ENCODE measurements at places on chromosomes 7 and 10.

- no peak for DNase-seq
Observed at GRCh38 chr7:149742075-149742701, 31.2 kb downstream of the ZNF467 start.

DNA sequence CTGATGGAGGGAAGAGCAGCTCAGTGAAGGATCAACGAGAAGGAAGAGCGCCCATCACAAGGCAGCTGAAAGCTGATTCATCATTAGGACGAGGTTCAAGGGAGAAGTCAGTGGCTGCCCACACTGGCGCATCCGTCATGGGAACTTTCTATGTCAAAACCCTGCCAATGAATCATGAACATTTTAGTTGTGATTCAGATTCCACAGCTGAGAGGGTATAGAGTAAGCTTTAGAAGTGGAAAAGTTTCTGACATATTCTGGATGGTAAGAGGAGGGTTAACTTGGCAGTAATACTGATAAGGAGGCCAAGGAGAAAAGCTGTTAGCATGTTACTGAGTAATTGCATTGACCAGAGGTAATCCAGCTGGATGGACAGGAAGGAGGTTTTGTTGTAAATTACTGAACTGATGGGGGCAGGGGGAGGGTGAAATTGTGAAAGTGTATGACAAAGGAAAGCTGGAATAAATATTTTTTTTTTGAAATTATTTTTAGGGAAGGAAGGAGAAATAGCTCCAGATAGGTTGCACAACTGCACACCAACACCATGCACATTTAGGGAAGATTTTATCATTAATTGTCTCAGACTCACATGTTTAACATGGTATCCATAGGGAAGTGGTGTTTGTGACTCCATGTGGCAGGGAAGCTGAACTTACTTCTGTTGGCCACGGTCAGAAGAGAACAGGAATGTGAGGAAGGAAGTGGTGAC is 78.3 kb upstream of the NRP1 start:
- DNase-seq: no peak

DNA sequence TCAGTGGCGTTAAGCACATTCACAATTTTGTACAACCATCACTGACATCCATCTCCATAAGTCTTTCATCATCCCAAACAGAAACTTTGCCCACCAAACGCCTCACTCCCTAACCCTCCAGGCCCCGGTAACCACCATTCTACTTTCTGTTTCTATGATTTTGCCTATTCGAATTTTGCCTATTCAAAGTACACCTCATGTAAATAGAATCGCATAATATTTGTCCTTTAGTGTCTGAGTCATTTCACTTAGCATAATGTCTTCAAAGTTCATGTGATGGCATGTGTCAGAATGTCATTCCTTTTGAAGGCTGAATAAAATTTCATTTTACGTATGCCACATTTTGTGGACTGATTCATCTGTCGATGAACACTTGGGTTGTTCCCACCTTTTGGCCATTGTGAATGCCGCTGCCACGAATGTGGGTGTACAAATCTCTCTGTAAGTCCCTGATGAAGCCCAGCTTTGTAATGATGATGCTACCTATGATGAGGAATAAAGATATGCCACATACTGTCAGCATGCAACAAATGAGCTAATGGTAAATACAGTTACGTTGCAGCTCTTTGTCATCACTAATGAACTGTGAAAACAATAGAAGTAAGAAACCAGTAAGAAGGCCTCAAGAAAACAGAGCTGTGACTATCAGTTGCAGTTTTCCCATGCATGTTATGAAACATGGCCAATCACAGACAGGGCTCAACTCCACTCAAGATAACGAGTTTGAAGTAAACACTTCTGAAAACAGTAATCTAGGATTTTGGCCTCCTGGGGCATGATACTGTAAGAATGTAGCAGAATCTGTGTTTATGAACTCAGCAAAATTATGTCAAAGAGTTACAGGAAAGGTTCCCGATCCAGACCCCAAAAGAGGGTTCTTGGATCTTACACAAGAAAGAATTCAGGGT is 120.0 kb downstream of the ADAM12 start:
- DNase-seq: no peak

GRCh38 chr10:96840841-96841518 is 8.9 kb downstream of the LCOR start:
- no peak for DNase-seq

DNA sequence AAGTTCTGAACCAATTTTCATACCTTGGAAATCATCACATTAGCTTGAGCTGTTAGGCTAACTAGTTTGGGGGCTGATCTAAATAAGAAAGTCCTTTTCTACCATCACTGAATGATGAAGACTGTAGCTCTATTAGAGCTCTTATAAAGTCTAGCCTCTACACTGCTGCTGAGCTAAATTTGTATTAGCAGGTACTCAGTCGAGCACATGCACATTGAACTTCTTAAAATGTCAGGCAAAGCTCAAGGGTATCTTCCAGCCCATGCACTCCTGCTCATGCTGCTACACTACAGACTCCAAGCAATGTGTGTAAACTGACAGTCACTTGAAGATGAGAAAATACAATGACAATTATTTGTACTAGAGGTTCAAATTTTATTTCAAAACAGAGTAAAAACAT is 158.8 kb upstream of the TMEM229A start:
- no peak for DNase-seq

DNA sequence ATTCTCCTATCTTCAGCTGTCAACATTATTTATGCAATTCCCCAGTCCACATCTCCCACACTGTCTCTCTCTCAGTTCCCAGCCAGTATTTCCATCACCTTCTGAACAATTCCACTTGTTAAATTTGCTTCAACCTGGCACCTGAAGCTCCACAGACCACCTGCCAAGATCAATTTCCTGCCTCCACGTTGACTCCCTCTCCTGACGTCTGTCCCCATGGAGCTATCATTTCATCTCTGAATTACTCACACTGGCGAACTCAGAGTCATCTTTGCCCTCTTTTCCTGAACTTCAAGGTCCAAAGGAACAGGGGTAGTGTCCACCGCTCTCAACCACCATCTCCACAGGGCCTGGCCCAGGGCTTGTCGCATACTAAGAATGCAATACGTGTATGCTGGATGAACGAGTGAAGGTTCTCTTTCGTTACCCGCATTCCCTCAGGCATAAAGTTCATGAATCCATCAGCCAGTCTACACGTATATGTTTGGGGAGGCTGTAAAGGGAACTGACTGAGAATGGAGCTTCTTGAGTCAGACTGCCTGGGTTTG is 183.3 kb downstream of the JCAD start:
- no peak for DNase-seq

GRCh38 chr10:82969405-82969804 is 1094.4 kb downstream of the NRG3 start:
- DNase-seq: no peak

- DNase-seq: no peak
Observed at GRCh38 chr10:11402392-11402791, 209.1 kb downstream of the USP6NL start.

DNA sequence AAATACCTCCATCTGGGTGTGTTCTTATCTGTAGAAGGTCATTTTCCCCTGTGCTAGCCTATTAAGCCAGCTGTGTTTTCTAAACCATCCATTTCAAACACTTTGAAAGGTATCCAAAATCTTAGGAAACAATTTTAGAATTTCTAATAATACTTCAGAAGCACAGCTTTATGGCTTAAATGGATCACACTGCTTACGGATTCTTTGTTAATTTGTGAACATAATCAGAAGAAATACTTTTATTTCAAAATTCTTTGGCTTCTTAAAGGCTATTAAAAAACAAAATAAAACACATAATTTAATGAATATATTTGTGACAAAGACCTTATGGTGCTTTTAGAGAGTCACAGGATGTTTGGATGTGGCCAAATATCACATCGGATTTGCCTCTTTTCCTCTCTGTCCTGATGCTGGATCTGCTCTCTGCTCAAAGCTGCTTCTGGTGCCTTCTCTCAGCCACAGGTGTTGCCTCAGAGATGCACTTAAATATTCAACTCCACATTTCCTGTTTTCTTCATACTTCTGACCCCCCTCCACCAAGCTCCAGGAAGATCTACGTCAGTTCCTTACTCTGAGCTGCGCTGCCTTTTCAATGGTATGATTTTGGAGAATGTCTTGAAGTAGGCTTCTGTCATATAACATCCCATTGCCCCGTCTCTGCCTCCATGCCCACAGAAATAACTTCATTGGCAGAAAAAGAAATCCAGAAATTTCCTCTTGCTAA is 230.6 kb downstream of the MLLT10 start:
- no peak for DNase-seq

GRCh38 chr10:128538671-128539070 is 412.4 kb upstream of the MKI67 start:
- DNase-seq: no peak

- DNase-seq: no peak
Observed at GRCh38 chr7:127657500-127657899, 5.5 kb downstream of the SND1 start.

- no peak for DNase-seq
Observed at GRCh38 chr7:74217455-74218342, 7.9 kb downstream of the LAT2 start.

DNA sequence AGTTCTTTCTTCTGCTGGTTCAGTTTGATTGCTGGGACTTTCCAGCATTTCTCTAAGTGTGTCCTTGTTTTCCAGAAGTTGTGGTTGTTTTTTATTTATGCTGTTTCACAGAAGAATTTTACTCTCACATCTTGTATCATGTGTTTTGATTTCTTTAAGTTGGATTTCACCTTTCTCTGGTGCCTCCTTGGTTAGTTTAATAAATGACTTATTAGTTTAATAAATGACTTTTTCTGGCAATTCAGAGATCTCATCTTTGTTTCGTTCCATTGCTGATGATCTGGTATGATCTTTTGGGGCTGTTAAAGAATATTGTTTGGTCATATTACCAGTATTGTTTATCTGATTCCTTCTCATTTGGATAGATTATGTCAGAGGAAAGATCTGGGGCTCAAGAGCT is 59.8 kb upstream of the CYP2C9 start:
- DNase-seq: no peak

- no peak for DNase-seq
Observed at GRCh38 chr10:49254556-49255318, 44.2 kb upstream of the C10orf71 start.

DNA sequence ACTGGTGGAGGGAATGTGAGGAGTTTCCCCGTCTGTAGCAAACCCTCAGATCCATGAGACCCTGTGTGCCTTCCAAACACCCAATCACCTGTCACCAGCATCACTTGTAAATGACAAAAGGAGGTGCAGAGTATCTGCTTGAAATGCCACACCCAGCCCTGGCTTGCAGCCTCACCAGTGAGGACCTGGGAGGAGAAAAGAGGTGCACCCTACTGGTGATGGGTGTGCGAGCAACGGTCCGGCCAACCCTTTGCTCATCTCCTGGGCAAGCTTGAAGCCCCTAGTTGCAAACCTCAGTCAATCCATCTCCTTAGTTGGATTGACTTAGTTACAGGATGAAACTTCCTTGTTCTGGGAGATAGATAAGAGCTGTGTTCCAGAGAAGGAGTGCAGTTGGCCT is 62.4 kb upstream of the WAPL start:
- no peak for DNase-seq

DNA sequence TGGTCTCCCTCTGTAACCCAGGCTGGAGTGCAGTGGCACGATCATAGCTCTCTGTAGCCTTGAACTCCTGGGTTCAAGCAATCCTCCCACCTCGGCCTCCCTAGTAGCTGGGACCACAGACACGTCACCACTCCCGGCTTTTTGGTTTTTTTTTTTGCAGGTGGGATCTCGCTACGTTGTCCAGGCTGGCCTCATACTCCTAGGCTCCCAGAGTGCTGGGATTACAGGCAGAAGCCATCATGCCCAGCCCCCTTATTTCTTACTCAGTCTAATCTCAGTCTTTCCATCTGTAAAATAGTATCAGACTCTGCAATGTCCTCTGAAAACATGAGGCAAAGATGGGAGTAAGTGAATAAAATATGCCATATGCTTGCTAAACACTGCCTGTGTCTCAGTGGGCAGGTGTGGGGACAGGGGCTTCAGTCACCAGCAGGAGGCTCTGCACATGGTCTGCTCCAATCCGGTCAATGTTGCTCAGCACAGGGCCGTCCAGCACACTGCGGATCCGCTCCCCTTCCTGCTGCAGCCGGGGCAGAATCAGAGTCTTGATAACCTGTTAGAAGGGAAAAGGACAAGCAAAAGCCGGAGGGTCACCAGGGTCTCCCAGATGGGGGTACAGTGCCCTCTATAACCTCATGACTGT is 8.2 kb downstream of the AP4M1 start:
- no peak for DNase-seq

GRCh38 chr7:25777969-25778708 is 373.9 kb upstream of the NFE2L3 start:
- no peak for DNase-seq

GRCh38 chr10:61623161-61623560 is 39.6 kb upstream of the CABCOCO1 start:
- no peak for DNase-seq

DNA sequence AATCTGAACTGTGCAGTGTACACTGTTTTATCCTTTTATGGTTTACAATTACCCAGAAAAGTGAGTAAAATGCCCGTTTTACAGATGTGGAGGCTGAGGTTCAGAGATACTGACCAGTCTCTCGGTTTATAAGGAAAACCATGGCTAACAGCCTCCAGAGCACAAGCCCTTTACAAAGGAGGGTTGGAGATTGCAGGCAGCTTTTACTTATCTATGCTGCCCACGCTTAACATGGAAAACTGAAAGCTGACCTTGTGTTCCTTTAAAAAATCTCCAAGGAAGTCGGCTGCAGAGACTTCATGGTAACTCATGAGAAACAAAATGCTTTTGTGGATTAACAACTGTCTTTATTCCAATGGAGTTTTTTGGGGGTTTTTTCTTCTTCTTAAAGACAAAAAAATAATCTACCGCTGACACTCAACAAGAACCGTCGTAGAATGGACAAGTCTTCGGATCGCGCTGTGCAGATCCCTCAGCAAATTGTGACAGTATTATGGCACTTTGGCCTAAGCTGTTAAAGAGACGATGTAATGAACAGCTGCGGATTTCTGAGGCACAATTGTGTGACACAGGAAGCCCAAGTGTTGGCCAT is 654 bp upstream of the SLF2 start:
- DNase-seq: no peak

GRCh38 chr10:12308736-12309375 is 40.5 kb upstream of the CAMK1D start:
- peak; percentile 91 for DNase-seq

DNA sequence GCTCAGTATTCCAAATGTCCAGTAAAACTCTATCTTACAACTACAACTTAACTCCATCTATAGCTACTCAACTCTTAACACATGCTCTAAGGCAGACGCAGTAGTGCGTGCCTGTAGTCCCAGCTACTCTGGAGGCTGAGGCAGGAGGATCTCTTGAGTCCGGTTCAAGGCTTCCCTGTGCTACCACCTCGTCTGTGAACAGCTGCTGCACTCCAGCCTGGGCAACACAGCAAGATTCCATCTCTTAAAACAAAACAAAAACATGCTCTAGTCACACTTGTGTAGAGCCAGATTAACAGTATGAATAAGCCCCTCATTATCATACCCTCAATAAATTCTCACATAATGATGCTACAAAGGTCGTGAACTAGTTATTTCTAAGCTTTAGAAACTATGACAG is 3.6 kb downstream of the BAZ1B start:
- no peak for DNase-seq

DNA sequence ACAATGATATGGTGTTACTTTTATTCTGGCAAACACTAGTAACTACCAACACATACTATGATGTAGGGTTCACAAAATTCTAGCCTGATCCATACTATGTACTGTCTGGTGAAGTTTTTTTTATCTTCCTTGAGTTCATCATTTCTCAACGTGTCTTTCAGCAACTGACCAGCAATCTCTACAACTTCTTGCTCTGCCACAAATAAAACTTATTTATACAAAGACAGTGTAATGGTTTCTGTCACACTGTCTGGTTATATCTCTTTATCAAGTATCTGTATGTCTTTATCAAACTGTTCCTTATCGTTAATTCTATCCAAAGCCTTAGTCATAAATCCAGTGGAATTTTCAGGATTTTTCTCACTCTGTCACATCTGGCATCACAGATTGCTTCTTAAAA is 69.7 kb downstream of the CUL2 start:
- no peak for DNase-seq

Data from vagina (tissue), 2 donors.